ENCODE measurements at places on chromosomes 4 and X.

DNA sequence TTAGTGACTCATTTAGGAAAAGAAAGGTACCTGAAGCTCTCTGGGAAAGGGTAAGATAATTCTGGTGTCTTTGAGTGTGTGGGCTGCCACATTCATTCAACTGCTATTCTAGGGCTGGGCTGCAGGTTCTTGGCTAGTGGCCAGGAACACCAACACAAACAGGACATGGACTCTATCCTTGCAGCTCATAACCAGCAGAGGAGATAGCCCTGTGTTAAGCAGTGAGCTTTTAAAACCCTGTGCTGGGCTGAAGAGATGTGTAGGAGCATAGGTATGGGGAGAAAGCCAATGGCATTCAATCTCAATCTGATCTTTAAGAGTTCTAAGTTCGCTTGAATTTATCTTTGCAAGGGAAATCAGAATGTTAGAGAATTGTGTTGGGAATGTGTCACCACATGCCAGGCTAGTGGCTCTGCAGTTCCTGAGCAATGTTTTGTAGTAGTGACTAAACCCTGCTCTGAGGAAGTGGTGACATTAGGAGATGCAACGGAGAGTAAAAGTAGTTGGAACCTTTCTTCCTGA lies 39.2 kb downstream of the SGMS2 start:
- DNase-seq = no peak

GRCh38 chrX:119442286-119442685 lies 26.0 kb upstream of the SLC25A5 start:
- DNase-seq = no peak

- DNase-seq = no peak
Measured at GRCh38 chrX:48531358-48531959, 8.1 kb upstream of the TBC1D25 start.

DNA sequence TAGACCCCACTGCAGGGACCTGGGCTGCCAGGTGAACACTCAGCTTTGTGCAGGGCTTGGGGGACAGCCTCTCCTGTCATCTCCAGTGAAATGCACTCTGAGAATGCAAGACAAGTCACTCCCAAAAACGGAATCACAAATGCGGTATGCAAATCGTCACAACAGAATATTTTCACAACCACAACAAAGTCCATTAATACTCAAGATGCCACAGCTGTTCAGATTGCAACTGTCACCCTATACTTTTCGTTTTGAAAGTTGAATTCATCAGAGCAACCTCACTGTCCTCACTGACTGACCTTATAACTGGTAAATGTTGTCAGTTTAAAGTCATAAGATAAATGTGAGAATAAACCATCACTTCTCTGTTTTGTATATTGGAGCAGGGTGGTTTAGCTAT lies 16.6 kb downstream of the JAKMIP1 start:
- DNase-seq = no peak

DNA sequence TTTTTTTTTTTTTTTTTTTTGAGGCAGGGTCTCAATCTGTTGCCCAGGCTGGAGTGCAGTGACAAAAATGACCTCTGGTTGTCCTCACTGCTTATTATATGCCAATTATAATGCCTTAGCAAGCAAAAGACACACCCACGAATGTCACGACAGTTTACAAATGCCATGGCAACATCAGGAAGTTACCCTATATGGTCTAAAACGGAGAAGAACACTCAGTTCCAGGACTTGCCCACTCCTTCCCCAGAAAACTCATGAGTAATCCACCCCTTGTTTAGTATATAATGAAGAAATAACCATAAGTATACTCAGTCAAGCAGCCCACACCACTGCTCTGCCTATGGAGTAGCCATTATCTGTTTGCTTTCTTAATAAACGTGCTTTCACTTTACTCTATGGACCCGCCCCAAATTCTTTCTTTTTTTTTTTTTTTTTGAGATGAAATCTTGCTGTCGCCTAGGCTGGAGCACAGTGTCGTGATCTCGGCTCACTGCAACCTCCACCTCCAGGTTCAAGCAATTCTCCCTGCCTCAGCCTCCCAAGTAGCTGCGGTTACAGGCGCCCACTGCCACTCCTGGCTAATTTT lies 106.2 kb downstream of the SMIM20 start:
- DNase-seq = no peak

DNA sequence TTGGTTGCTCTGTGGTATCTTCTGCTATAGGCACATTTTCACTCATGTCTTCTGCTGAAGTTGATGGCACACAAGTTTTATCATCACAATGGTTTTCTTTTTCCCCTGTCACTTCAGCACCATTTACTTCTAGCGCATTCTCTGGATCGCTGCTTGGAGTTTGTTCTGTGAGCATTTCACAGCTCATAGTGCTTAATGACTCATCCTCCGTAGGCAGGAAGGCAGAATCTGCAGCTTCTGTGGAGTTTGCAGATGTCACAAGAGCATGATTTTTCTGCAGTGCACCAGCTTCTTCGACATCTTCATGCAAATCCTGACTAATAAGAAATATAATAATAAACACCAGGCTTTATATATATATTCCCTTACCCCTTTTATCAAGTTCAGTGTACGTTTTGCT lies 83.6 kb downstream of the CHM start:
- no peak for DNase-seq

- no peak for DNase-seq
Measured at GRCh38 chr4:129429581-129430320, 333.8 kb downstream of the C4orf33 start.

DNA sequence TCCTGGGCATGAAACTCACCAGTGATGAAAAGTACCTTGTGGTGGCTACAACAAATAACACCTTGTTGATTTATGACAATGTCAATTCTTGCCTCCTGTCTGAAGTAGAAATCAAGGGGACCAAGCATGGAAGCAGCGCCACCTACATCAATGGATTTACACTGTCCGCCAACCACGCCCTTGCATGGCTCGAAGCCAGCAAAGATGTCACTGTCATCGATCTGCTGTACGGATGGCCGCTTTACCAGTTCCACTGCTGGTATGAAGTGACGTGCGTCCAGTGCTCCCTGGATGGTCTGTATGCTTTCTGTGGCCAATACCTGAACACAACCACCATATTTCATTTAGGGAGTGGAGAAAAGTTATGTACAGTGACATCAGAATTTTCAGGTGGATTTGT lies 200.5 kb downstream of the NWD2 start:
- DNase-seq = no peak

DNA sequence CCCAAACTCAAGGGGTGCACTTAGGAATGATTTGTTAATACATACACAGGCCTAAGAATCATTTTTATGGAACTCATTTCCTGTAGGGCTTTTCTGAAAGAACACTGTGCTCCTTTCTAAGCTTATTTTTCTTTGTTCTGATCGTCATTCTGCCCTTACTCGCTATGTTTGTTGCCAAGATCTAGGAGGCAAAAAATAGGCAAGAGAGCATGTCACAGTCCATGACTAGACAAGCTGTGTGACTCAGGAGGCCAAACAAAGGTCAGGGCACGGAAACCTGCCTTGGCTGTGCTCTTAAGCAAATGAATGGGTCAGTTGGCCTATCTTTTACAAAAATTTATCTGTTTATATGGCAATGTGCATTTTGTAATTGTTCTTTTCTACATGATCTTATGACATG lies 42.5 kb upstream of the C1GALT1C1 start:
- no peak for DNase-seq

DNA sequence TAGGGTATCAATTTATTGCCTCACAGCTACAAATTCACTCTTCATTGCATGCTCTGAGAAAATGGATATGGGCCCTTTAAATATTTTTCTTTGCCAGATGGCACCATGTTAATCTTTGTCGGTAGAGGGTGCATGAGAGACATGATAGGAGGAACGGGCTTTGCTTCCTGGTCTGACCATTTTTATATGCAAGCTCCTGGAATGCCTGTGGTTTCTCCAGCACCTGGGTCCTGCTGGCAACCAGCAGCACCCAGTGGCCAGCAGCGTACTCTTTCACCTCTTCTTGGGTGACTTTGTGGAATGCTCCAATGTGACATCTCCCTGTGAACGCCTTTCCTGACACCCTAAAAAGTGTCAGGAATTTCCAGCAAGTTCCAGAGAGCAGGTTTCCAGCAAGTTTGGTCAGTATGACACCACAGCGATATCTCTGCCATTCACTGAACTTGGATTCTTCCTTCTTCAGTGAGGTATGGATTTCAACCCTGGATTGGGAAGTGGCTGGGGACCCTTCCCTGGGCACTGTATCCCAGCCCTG lies 140.3 kb upstream of the PGRMC2 start:
- peak; percentile 35 for DNase-seq

DNA sequence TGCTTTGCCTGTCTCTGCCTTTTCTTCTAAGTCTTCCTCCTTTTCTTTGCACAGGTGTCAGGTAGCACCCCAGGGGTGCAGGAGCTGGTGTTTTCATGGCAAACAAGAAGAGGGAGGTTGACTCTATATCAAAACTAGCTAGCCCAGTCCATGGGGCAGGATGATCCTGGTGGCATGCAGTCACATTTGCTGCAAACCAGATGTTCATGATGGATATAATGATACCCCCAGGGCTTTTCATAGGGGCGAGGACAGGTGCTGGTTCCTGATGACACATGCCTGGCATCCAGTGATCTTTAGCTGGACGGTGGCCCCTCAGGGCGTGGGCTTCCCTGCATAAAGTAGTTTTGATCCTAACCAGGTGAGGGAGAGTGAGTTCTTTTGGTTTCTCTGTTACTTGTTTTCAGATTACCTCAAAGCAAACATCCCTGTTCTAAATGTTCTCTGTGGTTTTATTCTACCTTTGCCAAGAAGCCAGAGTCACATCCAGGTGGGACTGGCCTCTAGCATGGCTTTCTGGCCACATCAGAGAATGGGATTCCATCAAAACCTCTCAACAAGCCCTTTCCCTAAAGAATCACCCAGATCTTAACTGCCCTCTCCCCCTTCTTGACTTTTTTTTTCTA lies 11.2 kb upstream of the UBA6 start:
- no peak for DNase-seq

DNA sequence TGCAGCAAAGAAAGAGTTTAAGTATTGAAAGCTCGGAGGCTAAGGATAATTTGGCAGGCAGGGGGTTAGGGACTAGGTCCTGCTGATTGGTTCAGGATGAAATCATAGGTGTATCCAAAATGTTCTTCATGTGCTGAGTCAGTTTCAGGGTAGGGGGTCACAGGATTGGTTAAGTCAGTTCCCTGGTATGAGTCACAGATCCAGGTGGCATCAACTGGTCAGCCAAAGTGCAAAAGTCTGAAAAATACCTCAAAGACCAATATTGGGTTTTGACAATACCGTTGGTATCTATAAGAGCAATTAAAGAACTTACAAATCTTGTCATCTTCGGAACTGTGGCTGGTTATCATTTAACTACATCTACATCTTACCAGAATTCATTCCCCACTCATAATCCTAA lies 25.6 kb upstream of the PRDM8 start:
- no peak for DNase-seq
